ENCODE measurements at places on chromosomes 4 and X.

GRCh38 chr4:77433418-77433733, 172.2 kb upstream of the CXCL13 start:
- no peak for DNase-seq

GRCh38 chr4:91525621-91526020, 778.1 kb upstream of the GRID2 start:
- DNase-seq: no peak

GRCh38 chrX:68894142-68894512, 65.3 kb downstream of the EFNB1 start:
- no peak for DNase-seq

DNA sequence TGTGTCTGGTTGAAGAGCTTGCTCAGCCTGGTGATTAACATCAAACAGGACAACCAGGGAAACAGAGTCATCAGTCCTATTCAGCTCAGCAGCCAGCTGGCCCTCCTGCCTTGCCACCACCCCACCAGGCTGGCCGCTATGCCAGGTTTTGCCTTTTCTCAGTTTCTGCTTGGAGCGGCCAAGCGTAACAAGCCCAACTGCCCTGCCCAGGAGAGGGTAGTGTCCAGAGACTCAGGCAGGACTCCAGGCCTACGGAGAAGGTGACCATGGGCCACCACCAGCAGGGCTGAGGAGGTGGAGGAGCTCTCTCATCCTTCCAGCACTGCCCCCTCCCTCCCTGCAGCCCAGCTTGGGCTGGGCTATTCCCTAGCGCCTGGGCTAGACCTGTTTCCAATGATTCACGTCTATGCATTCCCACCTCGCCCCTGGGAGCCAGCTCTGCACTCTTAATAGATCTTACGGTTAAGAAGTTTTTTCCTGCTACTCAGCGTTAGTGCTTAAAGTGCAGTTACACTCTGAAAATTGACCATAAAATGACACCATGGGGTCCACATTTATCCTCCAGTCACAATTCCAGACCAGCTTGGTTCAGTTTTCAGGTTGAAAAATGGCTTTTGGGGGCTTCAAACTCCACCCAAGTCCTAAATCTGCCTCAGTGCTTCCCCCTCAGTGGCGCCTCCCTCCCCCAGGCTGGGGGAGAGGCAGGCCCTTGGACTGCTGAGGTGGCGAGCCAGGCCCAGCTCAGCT, 124.0 kb upstream of the PJA1 start:
- DNase-seq: no peak

GRCh38 chrX:113297437-113297836, 456.8 kb upstream of the AMOT start:
- no peak for DNase-seq

DNA sequence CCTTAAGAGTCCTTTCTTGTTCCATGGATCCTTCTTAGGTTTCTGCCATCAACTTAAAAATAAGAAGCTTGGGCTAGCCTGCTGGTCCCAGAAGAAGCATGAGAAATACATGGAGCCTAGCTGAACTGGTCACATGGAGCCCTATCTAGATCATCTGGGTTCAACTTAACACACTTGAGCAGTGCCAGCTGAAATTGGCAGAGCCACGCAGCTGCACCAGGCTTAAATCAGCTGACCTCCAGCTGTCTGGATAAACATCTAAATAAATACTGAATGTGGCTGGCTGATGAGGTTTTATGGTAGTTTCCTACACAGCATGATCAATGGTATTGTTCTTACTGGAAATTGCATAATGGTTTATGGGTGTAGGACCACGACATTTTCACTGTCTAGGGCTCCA, 598.4 kb upstream of the FAM241A start:
- no peak for DNase-seq

DNA sequence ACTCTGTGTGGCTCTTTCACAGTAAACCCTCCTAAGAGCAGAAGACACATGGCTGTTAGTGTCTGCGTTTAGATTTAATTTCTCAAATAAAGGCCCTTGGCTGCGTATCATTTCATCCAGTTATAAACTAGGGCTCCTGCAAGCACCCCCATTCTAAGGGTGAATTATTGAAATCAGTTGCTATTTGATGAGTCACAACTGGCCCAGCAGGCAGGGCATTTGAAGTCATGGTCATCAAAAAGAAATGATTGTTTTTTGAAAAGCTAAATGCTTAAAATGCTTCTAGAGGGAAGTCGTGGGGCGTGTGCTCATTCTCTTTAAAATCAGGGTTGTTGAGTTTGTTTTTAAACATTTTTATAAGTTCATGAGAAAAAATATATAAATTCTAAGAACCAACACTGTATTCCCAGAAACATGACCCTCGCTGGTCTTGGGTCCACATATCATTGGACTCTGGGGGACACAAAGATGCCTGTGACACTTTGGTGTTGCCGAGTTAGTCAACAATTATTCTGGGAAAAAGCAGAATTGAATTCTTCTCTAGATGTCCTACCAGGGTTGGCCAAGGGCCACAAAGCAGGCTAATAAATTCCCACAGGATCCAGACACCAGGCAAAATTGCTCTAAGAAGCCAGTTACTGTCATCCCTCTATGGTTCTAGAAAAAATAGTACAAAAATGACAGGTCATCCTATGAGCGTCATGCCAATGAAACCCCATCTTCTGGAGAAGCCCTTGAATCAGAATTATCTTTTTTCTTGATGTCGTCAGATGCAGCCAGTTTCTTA, 99.5 kb upstream of the MYOZ2 start:
- no peak for DNase-seq

Measured in cortex of kidney (tissue), 1 donor.